ENCODE measurements at places on chromosomes 4 and X.

DNA sequence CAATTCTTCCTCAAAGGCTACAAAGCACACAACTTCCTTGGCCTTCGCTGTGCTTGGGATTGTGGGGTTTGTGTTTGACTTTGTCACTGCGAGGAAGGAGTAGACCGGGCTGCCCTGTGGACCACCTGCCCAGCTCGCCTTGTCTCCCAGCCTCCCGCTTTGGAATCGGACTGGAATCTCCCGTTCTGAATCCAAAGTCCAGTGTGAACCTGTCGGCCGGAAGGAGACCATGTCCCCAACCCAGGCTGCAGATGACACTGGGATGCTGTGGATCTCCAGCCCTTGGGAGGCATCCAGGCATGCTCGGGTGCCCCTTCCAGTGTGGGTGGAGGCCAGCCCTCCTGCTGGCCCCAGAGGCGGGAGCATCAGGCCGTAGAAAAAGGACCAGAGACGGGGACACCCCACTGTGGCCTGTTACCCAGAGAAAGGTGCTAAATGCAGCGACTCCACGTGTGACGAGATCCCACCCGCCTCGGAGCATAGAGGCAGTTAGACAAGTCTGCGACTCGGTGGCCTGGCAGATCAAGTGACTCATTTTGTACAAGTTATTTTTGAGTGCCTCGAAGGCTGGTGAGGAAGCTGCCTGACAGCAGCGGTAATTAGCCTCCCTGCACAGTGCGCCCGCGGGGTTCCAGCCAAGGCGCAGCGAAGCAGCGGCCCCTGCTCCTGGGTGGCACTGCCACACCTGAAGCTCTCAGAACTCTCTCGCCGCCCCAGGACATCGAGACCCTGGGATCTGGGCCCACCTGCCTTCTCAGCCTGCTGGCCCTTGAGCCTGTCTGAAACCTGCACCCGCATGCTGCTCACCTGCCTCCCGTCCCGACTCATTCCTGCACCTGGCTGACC is 57.5 kb downstream of the ADRA2C start:
- DNase-seq, result no peak

DNA sequence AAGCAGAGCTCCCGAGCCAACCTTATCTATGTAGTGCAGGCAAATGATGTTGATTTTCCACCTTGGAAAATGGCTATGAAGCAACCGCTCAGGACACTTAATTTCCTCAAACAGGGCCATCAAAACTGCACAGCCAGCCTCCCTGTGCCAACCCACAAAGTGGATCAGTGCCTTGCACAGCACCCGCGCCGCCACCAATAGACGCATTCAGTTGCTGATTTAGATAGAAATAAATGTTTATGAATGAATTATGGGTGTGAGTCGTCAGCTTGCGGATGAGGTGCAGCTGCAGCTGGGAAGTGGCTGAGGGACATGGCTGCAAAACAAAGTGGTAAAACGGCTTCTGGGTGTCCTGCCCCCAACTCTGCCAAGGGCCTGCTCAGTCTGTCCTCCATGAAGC is 47.0 kb downstream of the SOD3 start:
- DNase-seq, result no peak

DNA sequence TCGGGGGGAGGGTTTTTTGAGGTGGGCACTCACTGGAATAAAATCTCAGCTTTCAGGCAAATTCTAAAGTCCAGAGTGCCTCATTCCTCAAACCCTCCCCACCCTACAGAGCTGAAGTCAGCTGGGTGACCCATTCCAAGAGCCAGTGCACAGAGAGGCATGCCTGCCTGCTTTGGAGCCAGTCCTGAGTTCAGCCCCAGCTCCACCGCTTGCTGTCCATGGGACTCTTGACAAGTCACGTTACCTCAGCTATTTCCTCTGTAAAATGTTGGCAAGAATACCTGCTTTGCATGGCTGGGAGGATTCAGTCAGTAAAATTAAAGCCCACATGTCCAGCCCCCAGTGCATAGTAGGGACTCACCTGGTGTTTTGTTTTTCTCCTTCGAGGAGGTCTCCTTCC is 125.9 kb upstream of the PJA1 start:
- no peak for DNase-seq

DNA sequence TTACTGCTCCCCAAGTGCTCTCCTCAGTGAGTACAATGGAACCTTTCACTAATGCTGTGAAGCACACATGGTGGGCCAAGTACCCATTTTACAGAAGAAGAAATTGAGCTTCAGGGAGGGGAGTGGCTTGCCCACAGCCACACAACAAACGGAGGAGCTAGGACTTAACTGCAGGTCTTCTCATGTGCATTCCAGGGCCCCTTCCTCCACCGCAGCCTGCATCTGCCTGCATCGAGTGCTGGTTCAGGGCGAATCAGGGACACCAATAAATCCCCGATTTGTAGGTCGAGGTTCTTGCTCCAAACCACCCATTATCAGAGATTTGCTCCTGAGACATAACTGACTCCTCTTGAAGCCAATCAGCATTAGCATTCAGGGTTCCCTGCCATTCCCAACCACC is 100.9 kb downstream of the MAMLD1 start:
- DNase-seq, result no peak

DNA sequence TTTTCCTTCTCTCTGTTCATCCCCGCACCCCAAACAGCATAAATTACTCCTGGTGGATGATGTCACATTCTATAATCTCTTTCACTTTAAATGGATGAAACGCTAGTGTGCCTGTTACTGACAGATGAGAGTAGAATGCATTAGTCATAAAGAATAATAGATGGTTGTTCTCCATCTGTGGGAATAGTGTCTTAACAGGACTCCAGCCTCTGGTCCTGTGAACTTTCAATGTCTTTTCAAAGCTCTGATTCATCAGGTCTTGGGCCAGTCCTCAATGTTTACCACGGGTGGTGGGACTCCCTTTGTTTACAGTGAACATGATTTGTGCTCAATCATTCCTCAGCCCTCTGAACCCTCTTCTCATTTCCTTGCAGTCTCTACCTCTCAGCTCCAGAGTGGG is 182.6 kb downstream of the GABRB1 start:
- no peak for DNase-seq

DNA sequence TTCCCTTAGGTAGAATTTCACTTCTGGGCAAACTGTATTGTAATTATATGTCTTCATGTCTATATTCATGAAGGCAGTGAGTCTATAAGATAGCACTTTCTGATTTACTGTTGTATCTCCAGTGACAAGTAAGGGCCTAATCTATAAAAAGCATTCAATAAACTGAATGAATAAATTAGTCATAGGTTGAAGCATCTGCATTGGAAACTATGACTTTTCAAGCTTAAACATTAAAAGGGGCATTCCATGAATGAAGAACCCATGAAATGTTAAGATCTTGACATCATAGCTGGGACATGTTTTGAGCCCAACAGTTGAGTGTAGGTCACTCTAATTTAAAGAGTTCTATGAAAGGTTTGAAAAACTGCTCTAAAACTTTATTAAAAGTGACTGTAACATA is 159.3 kb upstream of the LCORL start:
- DNase-seq, result no peak

DNA sequence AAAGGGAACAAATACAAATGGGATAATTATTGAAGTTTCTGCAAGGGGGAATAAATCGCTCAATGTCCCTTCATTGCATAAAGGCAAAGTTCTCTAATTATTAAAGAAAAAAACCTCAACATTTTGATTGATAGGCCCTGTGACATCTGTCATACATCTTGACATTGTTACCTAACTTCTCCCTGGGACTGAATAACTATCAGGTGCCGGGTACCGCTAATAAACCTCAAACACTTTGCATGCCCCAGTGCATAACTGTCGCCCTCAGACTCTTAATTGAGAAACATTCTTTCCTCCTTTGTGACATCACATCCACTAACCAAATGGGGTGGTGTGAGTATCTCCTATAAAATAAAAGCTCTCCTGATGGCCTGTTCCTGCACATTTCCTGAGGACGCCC is at the start of gene ADAM29:
TSS of gene ADAM29 (plus strand) at position 301 of the 400 bp plus-strand sequence. CDS start 57,168 bp downstream, outside the sequence.
- DNase-seq, result no peak

DNA sequence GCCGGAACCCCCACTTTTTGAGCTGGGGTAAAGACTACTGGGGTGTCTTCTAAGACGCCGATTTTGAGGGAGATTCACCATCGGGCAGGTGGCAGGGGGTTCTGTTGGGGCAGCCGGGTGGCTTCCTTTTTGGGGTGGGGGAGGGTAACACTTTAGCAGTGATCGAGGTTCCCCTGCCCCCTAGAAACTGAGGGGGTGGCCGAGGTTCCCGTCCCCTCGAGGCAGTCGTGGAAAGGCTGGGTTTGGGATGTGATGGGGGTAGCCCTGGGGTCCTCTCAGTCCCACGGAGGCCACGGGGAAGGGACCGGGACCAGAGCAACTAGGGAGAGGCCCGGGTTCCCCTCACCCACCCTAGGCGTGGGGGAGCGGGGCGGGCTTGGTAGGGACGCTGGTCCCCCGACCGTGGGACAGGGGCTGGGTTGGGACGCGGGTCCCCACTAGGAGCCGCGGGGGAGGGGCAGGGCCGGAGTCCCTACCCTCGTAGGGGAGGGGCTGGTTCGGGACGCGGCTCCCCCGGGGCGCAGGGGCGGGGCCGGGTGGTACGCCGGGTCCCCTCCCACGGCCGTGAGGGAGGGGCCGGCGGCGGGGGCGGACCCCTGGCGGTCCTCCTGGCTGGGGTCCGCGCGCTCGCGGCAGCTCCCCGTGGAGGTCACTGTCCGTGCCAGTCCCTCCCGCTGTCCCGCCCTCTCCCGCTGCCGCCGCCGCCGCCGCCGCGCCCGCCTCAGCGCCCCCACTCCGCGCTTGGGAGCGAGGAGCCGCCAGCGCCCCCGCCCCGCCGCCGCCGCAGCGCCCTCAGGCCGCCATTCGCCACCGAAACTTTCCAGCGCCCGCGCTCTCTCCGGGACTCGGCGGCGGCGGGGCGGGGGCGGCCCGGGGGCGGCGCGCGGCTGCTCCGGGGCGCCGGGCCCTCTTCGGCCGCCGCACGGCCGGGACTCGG is at the start of gene TBL1X:
TSS of gene TBL1X (plus strand) at position 624 of the 937 bp plus-strand sequence. CDS start 188,529 bp downstream, outside the sequence.
- peak; percentile 48 for DNase-seq

GRCh38 chr4:178205826-178206225 is 763.6 kb upstream of the AGA start:
- no peak for DNase-seq

- peak; percentile 42 for DNase-seq
Observed at GRCh38 chrX:140712413-140713173, 3.0 kb downstream of the LINC00632 start.

- no peak for DNase-seq
Observed at GRCh38 chrX:24229400-24229879, 79.9 kb downstream of the ZFX start.

- no peak for DNase-seq
Observed at GRCh38 chr4:4574792-4575191, 32.9 kb upstream of the STX18 start.

DNA sequence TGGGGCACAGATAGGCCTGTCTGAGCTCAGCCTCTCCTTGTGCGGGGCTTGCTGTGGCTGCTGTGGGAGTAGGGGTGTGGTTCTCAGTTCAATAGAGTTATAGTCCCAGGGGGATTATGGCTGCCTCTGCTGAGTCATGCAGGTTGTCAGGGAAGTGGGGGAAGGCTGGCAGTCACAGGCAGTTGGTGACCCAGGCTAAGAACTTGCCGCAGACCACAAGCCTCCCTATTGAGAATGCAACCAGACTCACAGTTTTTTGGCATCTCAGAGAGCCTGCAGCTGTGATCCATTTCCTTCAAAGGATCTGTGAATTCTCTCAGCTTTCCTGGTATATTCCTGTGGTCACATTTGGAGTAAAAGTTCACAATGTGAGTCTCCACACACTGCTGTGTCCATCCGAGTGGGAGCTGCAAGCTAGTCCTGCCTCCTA is 364.9 kb downstream of the ZNF674 start:
- no peak for DNase-seq

DNA sequence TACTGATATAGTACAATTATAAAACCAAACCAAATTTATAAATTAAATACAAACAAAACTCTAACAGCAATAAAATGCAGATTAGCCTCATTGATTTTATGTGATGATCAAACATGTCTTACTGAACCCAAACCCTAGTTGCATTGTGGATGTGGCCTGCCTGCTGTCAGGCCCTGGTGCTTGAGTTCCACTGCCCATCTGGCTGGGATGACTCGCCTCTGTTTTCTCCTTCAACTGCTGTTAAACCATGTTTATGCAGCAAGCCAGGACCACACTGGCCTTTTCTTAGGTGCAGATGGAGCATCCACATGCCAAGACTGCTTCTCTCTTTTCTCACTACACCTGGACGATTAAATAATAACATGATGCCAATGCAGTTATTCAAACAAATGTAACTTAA is 22.6 kb downstream of the NAP1L5 start:
- DNase-seq, result no peak

- DNase-seq, result no peak
Observed at GRCh38 chrX:133646719-133647116, 231.4 kb upstream of the GPC4 start.

GRCh38 chr4:117467404-117467803 is 382.0 kb upstream of the TRAM1L1 start:
- no peak for DNase-seq

- peak; percentile 6 for DNase-seq
Observed at GRCh38 chr4:8818063-8818881, 53.4 kb downstream of the HMX1 start.

DNA sequence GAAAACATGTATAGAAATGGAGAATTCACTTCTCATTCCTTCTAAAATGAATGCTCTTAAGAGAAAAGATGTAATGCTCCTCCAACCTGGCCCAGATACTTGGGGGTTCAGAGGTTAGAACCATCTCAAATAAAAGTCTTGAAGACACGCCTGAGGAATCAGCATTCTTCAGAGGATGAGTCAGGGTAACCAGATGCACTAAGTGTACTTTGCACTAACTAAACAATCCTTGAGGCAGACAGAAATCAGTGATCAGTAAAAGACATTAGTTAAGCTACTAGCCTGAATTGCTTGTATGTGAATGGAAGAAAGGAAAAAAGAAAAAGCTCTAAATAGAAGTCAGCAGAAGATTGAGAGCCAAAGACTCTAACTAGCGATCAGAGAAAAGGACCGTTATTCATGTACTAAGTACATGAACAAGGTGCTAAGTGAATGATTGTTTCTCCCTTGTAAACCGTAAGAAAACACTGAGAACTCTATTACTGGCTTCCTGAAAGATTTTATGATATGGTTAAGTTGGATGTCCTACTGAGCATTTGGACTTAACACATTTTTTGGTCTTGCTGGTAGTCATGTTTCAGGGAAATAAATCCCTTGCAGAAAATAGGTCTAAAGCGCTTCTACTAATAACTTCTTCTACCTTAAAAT is 738.3 kb downstream of the STPG2 start:
- DNase-seq, result no peak

DNA sequence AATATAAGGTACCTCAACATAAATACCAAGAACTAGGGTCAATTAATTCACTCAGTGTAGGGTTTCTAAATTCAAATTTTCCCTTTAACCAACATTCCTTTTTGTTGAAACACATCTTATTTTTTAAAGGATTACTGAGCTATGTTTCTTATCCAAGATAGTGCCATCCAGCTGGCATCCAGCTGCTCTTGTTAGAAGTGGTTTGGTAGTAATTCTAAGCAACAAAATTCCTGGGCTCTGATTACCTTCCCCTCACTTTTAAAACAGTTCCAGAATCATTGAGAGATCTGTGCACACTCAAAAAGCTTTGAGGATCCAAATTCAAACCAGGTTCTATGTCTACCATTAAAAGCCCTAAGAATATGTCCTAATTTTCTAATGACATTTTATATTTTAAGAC is 583.7 kb downstream of the TRIML1 start:
- DNase-seq, result no peak

- DNase-seq, result no peak
Observed at GRCh38 chrX:74510401-74510800, 89.1 kb downstream of the SLC16A2 start.

- no peak for DNase-seq
Observed at GRCh38 chrX:104420907-104421306, 145.1 kb upstream of the IL1RAPL2 start.

- DNase-seq, result no peak
Observed at GRCh38 chr4:174402470-174403176, 118.9 kb downstream of the CEP44 start.

Measured in progenitor cell of endocrine pancreas (in vitro differentiated cells).